Naive thymus-derived CD8-positive, alpha-beta T cell (primary cell): ENCODE measurements at places on chromosomes 3 and 15. TPM values are rescaled to one million over a fixed set of nuclear protein-coding genes. Genes with fewer than 3 reads are reported as not detected.

HTR3D gene
- not detected for polyA plus RNA-seq

WDR93 gene
- 0.33 TPM for polyA plus RNA-seq

ADAMTS9 gene
- not detected for polyA plus RNA-seq

PML gene
- polyA plus RNA-seq, result 26.9 TPM

CCK gene
- polyA plus RNA-seq, result not detected
